ENCODE measurements at places on chromosomes 12 and 14.
A peak's percentile ranks its signal among the peaks of the same experiment; 100 is the strongest.

GRCh38 chr12:120849765-120850164 is 54.4 kb downstream of the SPPL3 start:
- DNase-seq, result no peak

DNA sequence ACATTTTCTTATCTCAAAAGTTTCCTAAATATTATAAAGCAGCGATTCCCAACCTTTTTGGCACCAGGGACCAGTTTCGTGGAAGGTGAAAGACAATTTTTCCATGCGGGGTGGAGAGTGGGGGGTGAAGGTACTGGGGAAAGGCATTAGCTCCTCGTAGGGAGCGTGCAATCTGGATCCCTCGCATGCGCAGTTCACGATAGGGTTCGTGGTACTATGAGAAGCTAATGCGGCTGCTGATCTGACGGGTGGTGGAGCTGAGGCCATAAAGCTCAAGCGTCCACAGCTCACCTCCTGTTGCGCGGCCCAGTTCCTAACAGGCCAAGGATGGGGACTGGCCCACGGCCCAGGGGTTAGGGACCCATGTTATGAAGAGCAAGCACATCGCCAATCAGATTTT is 29.9 kb downstream of the NEUROD4 start:
- no peak for DNase-seq

DNA sequence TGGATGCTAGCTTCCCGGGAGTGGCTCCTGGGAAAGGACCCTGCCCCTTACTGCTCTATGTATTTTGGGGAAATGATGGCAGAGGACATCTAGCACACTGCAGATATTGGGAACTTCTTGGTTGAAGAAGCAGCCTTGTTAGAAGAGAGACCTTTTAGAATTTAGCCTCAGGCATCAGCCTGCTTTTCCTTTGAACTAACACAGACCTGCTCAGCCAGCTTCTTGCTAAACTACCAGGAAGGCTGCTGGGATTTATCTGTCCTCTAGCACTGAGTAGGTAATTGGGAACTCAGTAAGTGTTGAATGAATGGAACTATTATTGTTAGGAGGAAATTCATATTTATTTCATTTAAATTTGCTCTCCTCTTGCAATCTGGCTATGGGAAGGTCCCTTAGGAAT is 77.3 kb downstream of the DRAM1 start:
- no peak for DNase-seq

GRCh38 chr14:55976655-55977054 is 141.6 kb upstream of the PELI2 start:
- no peak for DNase-seq

GRCh38 chr14:64986648-64987437 is at the start of gene FNTB:
TSS of gene FNTB (plus strand) at chr14:64986895. CDS start at chr14:64986954, 59 bp downstream.
- peak; percentile 94 for DNase-seq

DNA sequence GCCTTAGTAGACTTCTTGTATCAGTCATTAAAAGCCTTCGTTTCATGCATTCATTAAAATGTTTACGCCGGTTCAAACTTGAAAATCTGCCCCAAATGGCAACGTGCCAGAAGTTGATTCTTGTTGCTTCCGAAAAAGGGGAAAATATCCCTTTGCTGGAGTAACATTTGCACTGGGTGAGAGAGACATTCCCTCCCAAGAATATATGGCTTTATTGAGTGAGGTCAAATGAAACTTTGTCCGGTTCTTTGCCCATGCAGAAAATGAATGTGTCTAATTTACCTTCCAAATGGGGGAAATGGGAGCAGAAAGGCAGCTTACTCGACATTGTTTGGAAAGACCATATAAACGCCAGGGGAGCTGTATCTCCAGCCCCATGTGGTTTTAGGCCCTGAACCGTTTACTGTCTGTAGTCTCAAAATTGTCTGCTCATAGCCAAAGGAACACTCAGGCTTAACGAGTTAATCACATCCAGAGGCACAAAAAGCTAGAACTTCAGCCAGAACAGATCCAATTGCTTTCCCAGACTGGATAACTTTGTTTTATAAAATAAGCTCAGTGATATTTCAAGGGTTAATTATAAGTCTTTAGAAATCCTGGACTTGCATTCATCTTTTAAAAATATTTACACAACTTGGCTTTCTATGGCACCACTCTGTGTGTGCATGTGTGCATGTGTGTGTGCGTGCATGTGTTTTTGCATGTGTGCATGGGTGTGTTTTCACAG is 2.9 kb upstream of the EMP1 start:
- no peak for DNase-seq
